Activated T-helper 1 cell treated with anti-CD3 and anti-CD28 coated beads, Interleukin-12 subunit alpha, Interleukin-12 subunit beta, Interleukin-2, Interleukin-4 antibody, amounts not matched to agents 30 ng/mL and 10 ng/mL and 1 ng/mL, durations not matched to agents 14 hours and 24 hours and 36 hours (primary cell): ENCODE measurements at places on chromosomes 12 and 14. TPM values are rescaled to one million over a fixed set of nuclear protein-coding genes. Genes with fewer than 3 reads are reported as not detected.
A peak's percentile ranks its signal among the peaks of the same experiment; 100 is the strongest.

GRCh38 chr12:67816269-67816668 lies 167.7 kb downstream of the DYRK2 start:
- no peaks in the 10 kb centered on the region for H3K27me3 ChIP-seq
- DNase-seq: no peak

DNA sequence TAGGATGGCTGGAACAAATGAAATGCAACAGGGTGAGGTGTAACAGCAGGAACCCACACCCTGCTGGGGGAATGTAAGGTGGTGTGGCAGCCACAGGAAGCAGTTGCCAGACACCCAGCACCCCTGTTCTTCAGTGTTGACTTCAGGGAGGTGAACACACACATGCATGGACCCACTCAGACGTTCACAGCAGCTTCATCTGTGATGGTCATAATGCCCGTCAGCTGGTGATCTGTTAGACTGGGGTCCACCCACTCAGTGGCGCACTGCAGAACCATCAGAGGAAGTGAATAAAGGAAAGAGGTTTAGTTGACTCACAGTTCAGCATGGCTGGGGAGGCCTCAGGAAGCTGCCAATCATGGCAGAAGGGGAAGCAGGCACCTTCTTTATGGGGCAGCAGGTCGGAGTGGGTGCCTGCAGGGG lies 22.7 kb upstream of the TEX22 start:
- peak overlapping the region; percentile 95 for H3K27ac ChIP-seq
- H3K4me3 ChIP-seq: peak overlapping the region; percentile 8
- peak; percentile 25 for DNase-seq
- H3K27me3 ChIP-seq: no peaks in the 10 kb centered on the region
- H3K36me3 ChIP-seq: peaks cover 2% of the 10 kb centered on the region

DNA sequence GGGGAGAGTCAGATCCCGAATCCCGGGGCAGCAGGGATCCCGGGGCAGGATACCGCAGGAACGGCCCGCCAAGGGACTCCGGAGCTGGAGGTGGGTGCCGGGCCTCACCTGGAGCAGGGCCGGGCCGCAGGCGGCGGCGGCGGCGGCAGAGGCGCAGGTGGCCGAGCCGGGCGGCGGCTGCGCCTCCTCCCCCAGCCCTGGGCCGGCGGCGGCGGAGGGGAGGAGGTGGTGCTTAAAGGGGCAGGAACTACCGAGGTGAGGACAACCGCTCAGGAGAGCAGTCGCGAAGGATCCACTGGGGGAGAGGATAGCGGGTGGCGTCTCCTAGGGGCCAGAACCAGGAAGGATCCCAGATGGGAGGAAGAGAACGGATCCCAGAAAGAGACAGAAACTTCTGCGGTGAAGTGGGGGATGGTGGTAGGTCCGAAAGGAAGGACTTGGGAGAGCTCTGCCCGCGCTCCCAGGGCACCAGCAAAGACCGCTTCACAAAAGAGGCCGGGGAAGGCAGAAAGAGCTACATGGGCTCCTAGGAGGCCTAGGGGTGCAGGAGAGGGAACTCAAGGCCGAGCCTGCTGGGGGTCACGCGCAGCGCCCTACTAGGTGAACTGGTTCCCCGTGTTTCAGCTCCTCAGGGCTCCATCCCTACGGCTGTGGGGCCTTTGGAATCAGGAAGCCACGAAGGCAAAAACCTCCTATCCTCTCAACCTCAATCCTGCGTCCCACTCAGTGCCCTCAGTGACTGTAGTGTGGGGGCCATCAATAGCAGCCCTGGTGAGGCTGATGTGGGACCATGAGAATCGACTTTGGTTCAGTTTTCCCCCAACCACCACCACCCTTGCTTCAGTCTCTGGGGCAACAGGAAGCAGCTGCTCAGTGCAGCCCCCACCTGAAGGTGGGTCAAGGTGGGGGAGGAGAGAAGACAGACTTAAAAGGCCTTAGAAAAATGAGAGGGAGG lies 5.0 kb upstream of the BAZ2A start:
- no peaks in the 10 kb centered on the region for H3K27me3 ChIP-seq
- DNase-seq: peak; percentile 64
- peak overlapping the region; percentile 98 for H3K4me3 ChIP-seq

DNA sequence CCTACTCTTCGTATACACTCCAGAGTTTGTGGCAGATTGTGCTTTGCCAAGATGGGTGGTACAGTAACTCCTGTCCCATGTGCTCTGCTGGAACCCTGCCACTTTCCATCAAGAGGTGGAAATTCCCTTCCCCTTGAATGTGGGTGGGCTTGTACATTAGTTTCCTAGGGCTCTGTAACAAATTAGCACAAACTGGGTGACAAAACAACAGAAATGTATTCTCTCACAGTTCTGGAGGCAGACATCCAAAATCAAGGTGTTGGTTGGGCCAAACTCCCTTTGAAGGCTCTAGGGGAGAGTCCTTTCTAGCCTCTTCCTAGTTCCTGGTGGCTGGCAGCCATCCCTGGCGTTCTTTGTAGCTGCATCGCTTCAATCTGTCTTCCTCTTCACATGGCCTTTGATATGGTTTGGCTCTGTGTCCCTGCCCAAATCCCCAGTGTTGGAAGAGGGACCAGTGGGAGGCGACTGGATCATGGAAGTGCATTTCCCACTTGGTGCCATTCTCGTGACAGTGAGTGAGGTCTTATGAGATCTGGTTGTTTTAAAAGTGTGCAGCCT lies 117.5 kb downstream of the VRK1 start:
- H3K27me3 ChIP-seq: no peaks in the 10 kb centered on the region
- H3K27ac ChIP-seq: no peak overlapping the region
- H3K36me3 ChIP-seq: peaks cover 3% of the 10 kb centered on the region

GRCh38 chr12:92185052-92185451 lies 39.4 kb upstream of the BTG1 start:
- no peaks in the 10 kb centered on the region for H3K27me3 ChIP-seq
- H3K4me3 ChIP-seq: peak overlapping the region; percentile 19

- no peak overlapping the region for H3K4me3 ChIP-seq
- DNase-seq: no peak
- no peaks in the 10 kb centered on the region for H3K27me3 ChIP-seq
- peak overlapping the region; percentile 14 for H3K27ac ChIP-seq
- H3K36me3 ChIP-seq: peaks cover 49% of the 10 kb centered on the region
Measured at GRCh38 chr12:96271469-96272199, 77.5 kb downstream of the ELK3 start.

- H3K4me3 ChIP-seq: no peak overlapping the region
- no peak for DNase-seq
- H3K27me3 ChIP-seq: no peaks in the 10 kb centered on the region
Measured at GRCh38 chr12:45669792-45670191, 59.7 kb upstream of the ARID2 start.

- DNase-seq: no peak
- H3K4me3 ChIP-seq: peak overlapping the region; percentile 89
- peaks cover 45% of the 10 kb centered on the region for H3K4me1 ChIP-seq
- H3K36me3 ChIP-seq: peaks cover 11% of the 10 kb centered on the region
- H3K27me3 ChIP-seq: peaks cover 10% of the 10 kb centered on the region
Measured at GRCh38 chr12:25251769-25252168, 1.0 kb upstream of the KRAS start.

DNA sequence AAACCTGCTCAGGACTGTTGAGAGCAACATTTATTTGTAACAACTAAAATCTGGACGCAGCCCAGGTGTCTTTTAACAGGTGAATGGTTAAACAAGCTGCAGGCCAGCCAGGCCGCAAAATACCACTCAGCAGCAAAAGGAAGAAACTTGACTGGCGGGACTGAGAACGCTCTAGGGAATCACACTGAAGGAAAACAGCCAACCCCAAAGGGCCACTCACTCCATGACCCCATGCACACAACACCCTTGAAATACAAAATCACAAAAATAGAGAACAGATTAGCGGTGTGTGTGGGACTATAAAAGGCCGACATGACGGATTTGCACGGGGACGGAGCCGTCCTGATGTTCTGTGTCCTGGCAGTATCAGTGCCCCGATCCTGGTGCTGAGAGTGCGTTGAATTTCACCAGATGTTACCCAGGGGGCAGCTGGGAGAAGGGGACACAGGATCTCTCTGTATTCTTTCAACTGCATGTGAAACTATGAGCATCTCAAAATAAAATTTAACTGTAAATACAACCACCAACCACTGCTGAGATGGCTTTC lies 23.0 kb downstream of the VPS37B start:
- no peak for DNase-seq
- no peak overlapping the region for H3K4me3 ChIP-seq
- no peak overlapping the region for H3K27ac ChIP-seq
- peaks cover 8% of the 10 kb centered on the region for H3K27me3 ChIP-seq
- H3K4me1 ChIP-seq: peaks cover 74% of the 10 kb centered on the region
- peaks cover 45% of the 10 kb centered on the region for H3K36me3 ChIP-seq

DNA sequence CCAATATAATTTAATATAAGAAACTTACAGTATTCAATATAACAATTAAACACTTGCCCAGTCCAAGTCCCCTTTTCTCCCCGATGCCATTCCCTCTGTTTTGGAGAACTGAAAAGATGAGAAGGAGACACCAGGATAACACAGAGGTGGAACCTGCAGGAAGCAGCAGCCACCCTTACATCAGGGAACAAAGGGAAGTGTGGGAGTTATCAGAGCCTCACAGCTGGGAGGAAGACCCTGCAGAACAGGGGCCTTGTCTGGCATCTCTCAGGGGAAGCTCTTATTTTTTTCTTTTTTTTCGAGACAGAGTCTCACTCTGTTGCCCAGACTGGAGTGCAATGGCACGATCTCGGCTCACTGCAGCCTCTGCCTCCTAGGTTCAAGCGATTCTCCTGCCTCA lies 52.6 kb downstream of the CALM1 start:
- H3K4me3 ChIP-seq: no peak overlapping the region
- peaks cover 7% of the 10 kb centered on the region for H3K27me3 ChIP-seq
- no peak for DNase-seq
- no peaks in the 10 kb centered on the region for H3K4me1 ChIP-seq
- no peak overlapping the region for H3K27ac ChIP-seq
- H3K36me3 ChIP-seq: no peaks in the 10 kb centered on the region

DNA sequence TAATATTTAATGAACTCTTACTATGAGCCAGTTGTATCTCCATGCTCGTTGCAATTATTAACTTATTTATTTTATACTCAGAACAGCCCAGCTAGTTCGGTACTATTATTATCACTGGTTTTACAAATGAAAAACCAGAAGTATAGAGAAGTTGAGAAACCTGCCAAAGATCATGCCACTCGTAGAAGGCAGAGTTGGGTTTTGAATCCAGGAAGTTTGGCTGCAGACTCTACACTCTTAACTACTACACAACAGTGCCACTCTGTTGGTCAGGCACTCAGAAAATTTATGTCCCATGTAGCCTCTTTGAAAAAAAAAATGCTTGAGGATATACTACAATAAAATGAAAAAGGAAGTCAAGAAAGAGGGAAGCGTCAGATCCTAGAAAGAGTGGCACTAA lies 71.5 kb upstream of the ARID2 start:
- no peak overlapping the region for H3K4me3 ChIP-seq
- no peak overlapping the region for H3K27ac ChIP-seq
- no peak for DNase-seq
- peaks cover 12% of the 10 kb centered on the region for H3K4me1 ChIP-seq

- H3K27ac ChIP-seq: no peak overlapping the region
- no peak overlapping the region for H3K4me3 ChIP-seq
- DNase-seq: no peak
- no peaks in the 10 kb centered on the region for H3K36me3 ChIP-seq
- no peaks in the 10 kb centered on the region for H3K4me1 ChIP-seq
Measured at GRCh38 chr12:74741112-74741511, 203.5 kb downstream of the ATXN7L3B start.

DNA sequence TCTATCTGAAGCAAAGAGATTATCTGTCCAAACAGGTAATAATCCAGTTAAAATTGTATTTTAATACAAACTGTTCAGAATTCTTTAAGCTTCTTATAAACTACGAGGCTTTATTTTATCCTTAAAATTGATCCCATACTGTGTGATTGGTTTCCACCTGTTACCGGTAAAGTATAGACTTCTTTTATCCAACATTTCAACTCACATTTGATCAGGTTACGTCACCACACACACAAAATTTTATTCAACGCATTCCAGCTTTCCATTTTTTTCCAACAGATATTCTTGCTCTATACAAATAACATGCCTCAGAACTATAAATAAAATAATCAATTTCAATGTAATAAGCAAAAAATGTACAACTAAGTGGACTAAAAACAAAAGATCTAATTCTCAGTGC lies 4.5 kb downstream of the NOVA1 start:
- no peak for DNase-seq
- no peaks in the 10 kb centered on the region for H3K4me1 ChIP-seq
- peaks cover 15% of the 10 kb centered on the region for H3K27me3 ChIP-seq
- no peaks in the 10 kb centered on the region for H3K36me3 ChIP-seq
- H3K27ac ChIP-seq: no peak overlapping the region

- DNase-seq: no peak
- H3K36me3 ChIP-seq: no peaks in the 10 kb centered on the region
- no peaks in the 10 kb centered on the region for H3K27me3 ChIP-seq
- H3K27ac ChIP-seq: no peak overlapping the region
Measured at GRCh38 chr12:42760550-42760949, 171.0 kb upstream of the PRICKLE1 start.

DNA sequence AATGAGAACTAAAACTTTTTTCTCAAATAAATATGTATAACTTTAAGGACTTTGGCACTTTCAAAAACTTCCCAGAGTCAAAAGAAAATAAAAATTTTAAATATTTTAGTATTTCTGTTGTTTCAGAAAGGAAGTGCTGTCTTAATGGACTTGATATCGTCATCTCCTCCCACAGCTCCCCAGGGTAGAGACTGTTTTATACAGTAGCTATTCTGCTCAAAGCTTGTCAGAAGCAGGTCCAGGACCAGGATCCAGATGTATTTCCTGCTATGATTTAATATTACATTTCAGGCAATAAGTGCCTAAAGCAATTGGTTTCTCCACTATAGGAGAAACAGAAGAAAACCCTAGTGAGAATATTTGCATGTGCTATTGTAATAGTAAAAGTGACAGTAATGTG lies 218.5 kb upstream of the G2E3 start:
- no peaks in the 10 kb centered on the region for H3K27me3 ChIP-seq
- H3K36me3 ChIP-seq: no peaks in the 10 kb centered on the region
- no peak overlapping the region for H3K27ac ChIP-seq
- no peaks in the 10 kb centered on the region for H3K4me1 ChIP-seq
- H3K4me3 ChIP-seq: no peak overlapping the region
- DNase-seq: no peak

- H3K4me1 ChIP-seq: peaks cover 16% of the 10 kb centered on the region
- peak; percentile 29 for DNase-seq
- H3K36me3 ChIP-seq: peaks cover 5% of the 10 kb centered on the region
- peaks cover 3% of the 10 kb centered on the region for H3K27me3 ChIP-seq
- peak overlapping the region; percentile 37 for H3K4me3 ChIP-seq
Measured at GRCh38 chr12:75722714-75723200, 211.3 kb upstream of the KRR1 start.

GDF11 gene
- total RNA-seq: 14.2 and 15.2 TPM in 2 replicates

SPTLC2 gene
- 29.9 and 31.9 TPM in 2 replicates for total RNA-seq

KRT8 gene
- 0.23 TPM in 1 of 2 replicates, not detected in the other for total RNA-seq

DPPA3 gene
- not detected in 2 replicates for total RNA-seq

PIWIL1 gene
- total RNA-seq: not detected in 2 replicates

PLEKHD1 gene
- total RNA-seq: 0.07 TPM in 1 of 2 replicates, not detected in the other

CMA1 gene
- not detected in 2 replicates for total RNA-seq

PMEL gene
- total RNA-seq: 0.29 TPM in 1 of 2 replicates, not detected in the other

SLC7A8 gene
- not detected in 2 replicates for total RNA-seq

SNAPC1 gene
- total RNA-seq: 10.8 and 11.0 TPM in 2 replicates

STYX gene
- 18.7 and 21.3 TPM in 2 replicates for total RNA-seq

LRRC10 gene
- not detected in 2 replicates for total RNA-seq

ADGRD1 gene
- total RNA-seq: 0.18 and 0.59 TPM in 2 replicates
